ENCODE measurements at places on chromosomes 11 and 22.
A peak's percentile ranks its signal among the peaks of the same experiment; 100 is the strongest.

DNA sequence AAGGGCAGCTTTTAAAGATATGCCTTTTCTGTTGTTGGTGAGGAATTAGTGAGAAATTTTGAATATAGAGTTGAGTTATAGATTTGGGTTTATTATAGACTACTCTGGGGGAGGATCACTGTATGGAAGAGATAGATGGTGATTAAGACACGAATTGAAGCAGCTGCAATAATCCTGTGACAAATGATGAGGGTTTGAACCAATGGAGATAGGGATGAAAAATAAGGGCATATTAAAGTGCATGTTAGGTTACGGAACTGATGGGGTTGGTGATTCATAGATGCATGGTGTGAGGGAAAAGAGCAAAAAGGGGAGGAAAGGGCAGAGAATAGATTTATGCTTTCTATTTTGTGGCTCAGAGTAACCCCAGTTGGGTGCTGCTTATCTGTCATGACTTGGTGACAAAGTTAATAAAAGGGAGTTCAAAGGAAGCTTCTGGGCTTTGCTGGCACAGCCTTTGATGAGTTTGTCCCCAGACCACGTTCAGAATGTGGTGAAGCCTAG, 11.8 kb downstream of the C11orf87 start:
- DNase-seq = no peak

DNA sequence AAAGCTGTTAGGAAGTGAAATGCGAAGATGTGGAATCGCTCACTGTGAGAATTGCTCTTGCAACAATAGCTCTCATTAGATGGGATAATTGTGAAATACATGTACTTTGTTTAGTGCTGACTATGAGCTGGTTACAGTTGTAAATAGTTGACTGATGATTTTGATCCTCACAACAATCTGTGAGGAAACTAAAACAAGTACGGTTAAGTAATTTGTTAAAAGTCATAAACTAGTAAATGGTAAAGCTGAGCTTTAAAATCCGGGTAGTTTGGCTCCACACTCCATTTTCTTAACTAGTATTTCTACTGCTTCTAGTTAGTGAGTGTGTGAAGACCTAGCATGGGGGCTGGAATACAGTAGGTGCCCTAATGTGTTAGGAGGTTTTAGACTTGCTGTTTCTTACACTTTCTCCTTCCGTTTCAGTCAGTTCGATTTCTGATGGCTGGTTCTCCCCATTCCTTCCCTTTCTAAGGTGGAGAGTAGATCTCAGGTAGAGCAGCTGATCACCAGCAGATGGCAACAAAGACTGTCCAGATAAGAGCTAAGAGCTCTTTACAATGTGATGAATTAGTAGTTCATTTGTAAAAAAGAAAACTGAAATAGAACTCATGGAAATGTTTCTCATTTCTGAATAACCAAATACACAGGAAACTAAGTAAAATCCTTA, 16.3 kb upstream of the CYP2R1 start:
- DNase-seq = peak; percentile 55

- peak; percentile 72 for DNase-seq
Observed at GRCh38 chr22:43007519-43008102, 7.3 kb downstream of the PACSIN2 start.

DNA sequence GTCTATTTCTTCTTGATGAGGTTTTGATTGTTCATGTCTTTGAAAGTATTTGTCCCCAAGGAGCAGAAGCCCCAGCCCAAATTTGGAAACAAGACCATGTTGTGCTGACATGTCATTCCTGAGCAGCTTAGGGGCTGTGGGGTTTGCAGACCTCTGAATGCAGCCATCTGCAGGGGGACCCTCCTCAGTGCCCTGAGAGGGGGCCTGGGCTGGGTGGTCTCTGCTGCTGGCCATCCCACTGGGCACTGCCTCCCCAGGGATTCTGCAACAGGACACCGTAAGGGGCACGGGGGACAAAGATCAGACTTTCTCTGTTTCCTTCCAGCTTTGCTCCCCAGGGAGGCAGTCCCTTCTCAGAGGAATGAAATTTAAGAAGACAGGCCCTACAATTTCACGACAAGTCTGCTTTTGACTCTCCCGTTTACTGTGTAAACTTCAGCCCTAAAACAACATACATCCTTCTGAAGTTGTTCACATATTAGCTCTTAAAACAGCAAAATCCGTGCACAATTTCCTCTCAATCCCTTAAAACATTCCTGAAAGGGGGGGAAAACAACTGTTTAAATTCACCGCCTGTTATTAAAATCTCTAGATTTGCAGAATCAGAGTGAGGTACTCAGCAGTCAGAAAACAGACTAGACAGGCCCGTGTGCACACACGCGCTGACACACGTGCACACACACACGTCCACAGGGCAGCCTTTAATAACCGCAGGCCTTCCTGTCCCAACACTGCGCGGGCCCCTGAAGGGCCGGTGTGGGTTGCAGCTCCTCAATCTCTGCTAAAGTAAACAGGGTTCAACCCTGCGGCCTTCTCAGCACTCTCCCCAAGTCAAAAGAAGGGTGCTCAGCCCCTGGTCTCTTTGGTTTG, 109.8 kb downstream of the KCNQ1 start:
- peak; percentile 4 for DNase-seq

- DNase-seq = no peak
Observed at GRCh38 chr11:19379465-19379864, 138.7 kb upstream of the E2F8 start.

DNA sequence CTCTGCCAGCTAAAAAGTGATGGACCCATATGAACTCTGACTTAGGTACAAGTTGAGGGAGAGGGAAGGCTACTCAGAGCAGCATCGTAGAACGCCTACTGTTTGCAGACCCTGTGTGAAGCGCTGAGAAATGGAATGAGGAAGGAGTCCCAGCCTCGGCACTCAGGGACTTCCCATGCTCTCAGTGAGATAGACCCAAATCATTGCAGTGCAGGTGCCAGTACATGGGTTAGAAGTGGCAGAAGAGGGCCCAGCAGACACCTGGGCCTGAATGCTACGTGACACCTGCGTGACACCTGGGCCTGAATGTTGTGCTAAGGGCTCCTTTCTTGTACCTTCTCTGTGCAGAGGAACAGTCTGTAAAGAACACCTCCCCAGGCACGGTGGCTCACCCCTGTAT, 2.6 kb upstream of the PDGFB start:
- DNase-seq = no peak

GRCh38 chr11:8192016-8192895, 23.4 kb upstream of the RIC3 start:
- peak; percentile 68 for DNase-seq

- DNase-seq = no peak
Observed at GRCh38 chr11:68061508-68061907, 22.7 kb downstream of the TCIRG1 start.

- peak; percentile 19 for DNase-seq
Observed at GRCh38 chr11:107468596-107468995, 11.0 kb upstream of the CWF19L2 start.

GRCh38 chr22:46596032-46596441, 24.1 kb upstream of the GRAMD4 start:
- DNase-seq = no peak

DNA sequence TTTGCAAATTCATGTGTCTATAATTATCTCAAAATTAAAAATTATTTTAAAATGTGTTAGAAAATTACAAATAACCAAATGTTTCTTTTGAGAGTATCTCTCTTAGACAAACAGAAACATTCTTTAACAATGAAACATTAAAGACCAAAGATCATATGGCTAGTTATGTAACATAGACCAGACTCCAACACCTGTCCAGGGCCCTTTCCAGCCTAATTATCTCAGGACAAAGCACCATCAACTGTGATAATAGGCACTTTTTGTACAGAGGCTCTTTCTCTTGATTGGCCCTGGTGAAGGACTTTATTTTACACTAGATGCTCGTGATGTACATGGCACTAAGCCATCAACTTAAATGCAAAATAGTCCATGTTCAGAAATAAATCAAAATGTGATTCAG, 5.0 kb upstream of the PLEKHA7 start:
- DNase-seq = no peak

GRCh38 chr11:15692739-15693138, 578.0 kb downstream of the INSC start:
- DNase-seq = peak; percentile 1

DNA sequence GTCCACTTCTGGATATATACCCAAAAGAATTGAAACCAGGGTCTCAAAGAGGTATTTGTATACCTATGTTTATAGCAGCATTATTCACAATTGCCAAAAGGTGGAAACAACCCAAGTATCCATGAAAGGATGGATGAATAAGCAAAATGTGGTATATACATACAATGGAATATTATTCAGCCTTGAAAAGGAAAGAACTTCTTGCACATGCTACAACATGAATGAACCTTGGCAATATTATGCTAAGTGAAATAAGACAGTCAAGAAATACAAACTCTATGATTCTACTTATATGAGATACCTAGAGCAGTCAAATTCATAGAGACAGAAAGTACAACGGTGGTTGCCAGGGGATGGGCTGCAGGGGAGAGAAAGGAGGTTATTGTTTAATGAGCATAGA, 21.6 kb upstream of the PAK1 start:
- no peak for DNase-seq

DNA sequence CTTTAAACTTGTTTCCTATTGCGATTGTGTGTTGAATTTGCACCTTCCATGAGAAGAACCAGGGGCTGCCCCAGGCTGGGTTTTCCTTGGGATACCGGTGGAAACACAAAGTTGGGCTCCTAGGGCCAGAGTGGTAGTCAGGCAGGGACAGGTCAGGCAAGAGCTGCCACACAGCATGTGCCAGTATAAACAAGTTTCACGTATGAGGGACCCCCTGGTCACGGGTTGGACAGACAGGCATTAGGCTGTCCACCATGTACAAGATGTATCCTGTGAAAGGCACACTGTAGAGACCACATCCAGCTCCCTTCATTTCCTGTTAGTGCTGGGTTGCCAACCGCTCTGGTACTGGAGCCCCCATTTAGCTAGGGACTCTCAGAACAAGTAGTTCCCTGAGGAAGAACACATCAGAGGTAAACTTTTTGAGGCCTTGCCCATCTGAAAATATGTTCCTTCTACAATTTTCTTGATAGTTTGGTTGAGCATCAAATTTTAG, 8.8 kb downstream of the UPB1 start:
- DNase-seq = no peak

DNA sequence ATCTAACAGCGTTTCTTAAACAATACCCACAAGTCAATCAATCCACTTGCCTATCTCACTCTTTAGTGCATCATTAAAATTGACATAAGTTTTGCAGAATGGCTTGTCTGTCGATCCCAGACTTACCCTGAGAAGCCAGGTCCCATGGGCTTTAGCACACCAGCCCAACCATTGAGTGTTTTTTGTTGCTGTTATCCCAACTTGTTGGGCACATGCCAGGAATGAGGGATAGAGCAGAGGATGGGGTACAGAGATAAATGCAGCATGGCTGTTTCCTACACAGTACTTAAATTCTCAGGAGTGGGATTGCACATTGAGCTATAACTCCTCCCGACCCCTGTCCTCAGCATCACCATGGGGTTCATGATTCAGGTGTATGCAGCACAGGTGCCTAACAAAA, 64.2 kb upstream of the RASSF10 start:
- DNase-seq = no peak

GRCh38 chr11:18594999-18595749, 4.4 kb upstream of the MISFA start:
- peak; percentile 76 for DNase-seq

- no peak for DNase-seq
Observed at GRCh38 chr11:121535129-121535796, 82.5 kb upstream of the SORL1-AS1 start.

DNA sequence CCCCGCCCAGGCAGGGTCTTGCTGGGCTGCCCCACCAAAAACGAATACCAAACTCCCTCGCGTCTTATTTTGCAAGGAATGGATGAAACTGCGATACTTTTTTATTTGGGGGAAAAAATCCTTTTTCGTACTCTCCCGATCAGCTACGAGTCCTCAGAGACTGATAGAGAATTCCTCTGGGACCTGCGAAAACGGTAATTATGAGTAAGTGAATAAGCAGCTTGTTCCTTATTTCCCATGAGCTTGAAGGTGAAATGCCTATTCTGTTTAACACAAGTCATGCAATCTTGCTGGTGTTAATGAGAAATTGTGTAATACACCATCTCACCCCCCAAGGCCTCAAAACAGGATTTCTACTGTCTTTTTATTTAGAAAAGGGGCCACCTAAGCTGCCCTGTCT, 5.5 kb downstream of the GRK3 start:
- no peak for DNase-seq

- DNase-seq = peak; percentile 96
Observed at GRCh38 chr22:41940832-41941765, 5.9 kb downstream of the CENPM start.

GRCh38 chr11:79486242-79486984, 45.6 kb upstream of the TENM4 start:
- no peak for DNase-seq

DNA sequence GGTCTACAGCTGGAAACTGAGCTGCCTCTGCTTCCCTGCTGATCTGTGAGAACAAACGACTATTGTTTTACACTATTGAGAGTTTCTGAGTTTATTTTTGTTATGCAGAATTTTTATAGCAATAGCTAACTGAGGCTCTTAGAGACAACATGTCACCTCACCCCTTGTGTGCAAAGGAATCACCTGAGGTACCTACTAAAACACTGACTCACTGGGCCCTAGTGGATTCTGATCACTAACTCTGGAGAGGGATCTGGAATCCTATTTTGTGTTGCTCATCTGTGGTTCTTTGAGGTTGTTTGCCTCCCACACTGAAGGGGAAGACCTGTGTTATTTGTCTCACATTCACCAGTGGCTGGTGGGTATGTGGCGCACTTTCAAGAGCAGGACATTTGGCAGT, 13.4 kb upstream of the B3GAT1 start:
- no peak for DNase-seq

- DNase-seq = no peak
Observed at GRCh38 chr11:101563166-101563565, 20.6 kb downstream of the TRPC6 start.

DNA sequence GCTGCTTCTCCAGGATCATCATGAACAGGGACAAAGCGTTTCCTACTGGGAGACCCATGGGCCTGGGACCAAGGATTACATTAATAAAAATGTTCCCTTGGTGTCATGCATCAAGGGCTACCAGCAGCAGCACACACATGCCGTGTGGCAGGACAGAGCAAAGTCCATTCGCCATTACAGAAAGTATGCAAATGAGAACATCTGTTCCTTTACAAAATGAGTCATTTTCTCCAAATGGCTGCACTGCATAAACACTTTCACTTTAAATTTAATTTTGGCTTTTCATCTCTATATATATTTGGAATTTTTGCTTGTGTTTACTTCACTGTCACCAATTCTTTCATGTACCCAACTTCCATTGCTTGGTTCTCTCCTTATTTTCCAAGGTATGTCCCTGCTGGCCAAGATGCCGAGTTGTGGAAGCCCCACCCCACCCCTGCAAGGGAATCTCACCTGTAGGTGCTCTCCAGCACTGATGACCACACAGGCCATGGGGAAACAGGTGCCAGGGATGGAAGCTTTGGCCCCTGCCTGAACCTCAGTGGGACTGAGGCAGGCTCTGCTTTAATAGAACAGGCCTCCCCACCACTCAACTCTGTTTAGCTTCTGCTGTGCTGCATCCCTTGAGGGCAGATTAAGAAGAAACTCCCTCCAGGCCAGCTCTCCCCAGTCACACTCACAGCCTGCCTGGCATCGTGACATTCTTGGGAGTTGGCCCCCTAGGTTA, 15.6 kb upstream of the GNAZ start:
- DNase-seq = no peak

- peak; percentile 20 for DNase-seq
Observed at GRCh38 chr11:104926771-104927611, 28.7 kb upstream of the CASP12 start.

- no peak for DNase-seq
Observed at GRCh38 chr11:20010851-20011225, 149.4 kb downstream of the DBX1 start.

GRCh38 chr22:39731481-39731880, 160.9 kb downstream of the CACNA1I start:
- DNase-seq = no peak
